CD4-positive, alpha-beta T cell treated with Interferon alpha-2 for 1 hour (primary cell): ENCODE measurements at places on chromosomes 7 and 10.

DNA sequence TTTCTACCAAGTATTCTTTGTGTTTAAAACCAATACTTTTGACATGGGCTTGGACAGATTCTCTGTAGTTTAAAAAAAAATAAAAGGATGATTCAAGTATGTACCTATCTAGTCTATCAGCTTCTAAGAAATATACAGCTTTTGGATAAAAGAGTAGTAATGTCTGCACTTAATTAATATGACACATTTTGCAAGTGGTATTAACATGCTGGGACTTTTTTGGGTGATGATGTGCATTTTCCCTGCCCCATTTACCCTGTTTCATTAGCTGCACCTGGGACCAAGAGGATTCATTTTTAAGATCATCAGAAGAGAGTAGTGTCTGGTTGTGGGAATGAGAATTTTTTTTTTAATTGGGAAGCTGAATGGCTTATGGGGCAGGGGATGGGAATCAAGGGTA, 236.2 kb upstream of the KLF14 start:
- no peak for DNase-seq

DNA sequence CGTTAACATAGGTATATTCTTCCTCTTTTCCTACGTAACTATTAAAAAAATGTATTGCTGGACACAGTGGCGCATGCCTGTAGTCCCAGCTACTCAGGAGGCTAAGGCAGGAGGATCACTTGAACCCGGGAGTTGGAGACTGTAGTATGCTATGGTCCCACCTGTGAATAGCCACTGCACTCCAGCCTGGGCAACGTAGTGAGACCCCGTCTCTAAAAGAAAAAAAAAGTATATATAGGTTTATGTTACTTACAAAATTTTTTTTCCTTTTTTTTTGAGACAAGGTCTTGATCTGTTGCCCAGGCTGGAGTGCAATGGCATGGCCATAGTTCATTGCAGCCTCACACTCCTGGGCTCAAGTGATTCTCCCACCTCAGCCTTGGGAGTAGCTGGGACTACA, 5.6 kb downstream of the NUB1 start:
- DNase-seq, result no peak

GRCh38 chr7:35849158-35849831, 48.4 kb downstream of the SEPTIN7 start:
- DNase-seq, result no peak

- no peak for DNase-seq
Observed at GRCh38 chr7:98265841-98266271, 13.8 kb upstream of the TECPR1 start.

GRCh38 chr7:362402-363096, 72.6 kb downstream of the FOXL3 start:
- peak; percentile 79 for DNase-seq

GRCh38 chr10:11682851-11683250, 59.3 kb upstream of the ECHDC3 start:
- no peak for DNase-seq

DNA sequence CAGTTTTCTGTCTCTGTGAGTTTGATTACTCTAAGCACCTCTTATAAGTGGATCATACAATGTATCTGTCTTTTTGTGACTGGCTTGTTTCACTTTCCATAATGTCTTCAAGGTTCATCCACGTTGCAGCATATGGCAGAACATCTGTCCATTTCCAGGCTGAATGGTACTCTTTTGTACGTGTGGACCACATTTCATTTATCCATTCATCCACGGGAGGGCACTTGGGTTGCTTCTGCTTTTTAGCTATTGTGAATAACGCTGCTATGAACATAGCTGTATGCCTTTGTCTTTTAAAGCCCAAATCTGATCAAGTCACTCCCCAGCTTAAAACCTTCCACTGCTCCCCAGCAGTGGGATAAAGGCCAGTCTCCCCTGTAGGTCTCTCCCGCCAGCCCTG, 31.5 kb downstream of the EGFR start:
- DNase-seq, result no peak

DNA sequence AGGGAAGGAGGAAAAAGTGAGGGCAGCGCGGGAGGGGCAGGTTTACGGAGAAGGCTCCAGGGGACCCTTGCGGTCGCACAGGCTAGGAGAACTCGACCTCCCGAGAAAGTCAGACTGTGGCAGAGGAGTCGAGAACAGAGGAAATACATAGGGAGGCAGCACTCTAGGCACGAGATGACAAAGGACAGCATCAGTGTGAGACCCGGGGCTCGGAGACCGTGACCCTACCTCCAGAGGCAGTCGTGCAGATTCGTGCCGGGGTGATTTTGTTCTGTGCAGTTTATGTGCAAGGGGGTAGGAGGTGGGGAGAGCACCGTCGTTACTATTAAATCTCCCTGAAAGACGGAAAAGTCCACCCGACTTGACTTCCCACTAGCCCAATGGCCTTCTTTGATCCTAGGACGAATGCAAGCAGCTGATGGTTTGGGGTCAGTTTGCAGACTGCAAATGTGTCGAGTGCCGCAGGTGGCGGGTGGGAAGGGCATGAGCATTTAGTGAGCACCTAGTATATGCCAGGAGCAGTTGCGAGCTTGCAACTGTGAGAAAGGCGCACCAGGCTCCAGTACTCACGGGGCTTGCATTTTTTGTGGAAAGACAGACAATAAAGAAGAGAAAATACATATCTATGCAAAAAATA, 674 bp upstream of the OSBPL3 start:
- peak; percentile 11 for DNase-seq

DNA sequence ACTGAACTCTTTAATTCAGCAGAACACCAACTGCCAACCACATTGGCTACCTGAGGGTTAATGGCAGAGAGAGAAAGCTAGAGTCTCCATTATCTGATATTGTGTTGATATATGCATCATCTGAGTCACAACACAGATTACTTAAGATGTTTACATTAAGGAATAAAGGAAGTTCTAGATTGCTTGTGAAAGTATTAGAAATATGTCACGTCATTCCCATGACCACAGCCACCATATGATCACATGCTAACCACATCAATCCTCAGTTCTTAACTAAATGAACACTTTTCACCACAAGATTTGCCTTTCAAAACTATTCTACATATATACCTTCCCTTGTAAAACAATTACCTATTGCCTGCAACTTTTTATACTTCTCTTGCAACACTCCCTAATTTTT, 337.9 kb downstream of the FGFR2 start:
- DNase-seq, result no peak

- DNase-seq, result no peak
Observed at GRCh38 chr10:113954409-113954808, 89.3 kb upstream of the ADRB1 start.

- DNase-seq, result no peak
Observed at GRCh38 chr7:18128846-18129245, 101.2 kb upstream of the PRPS1L1 start.

DNA sequence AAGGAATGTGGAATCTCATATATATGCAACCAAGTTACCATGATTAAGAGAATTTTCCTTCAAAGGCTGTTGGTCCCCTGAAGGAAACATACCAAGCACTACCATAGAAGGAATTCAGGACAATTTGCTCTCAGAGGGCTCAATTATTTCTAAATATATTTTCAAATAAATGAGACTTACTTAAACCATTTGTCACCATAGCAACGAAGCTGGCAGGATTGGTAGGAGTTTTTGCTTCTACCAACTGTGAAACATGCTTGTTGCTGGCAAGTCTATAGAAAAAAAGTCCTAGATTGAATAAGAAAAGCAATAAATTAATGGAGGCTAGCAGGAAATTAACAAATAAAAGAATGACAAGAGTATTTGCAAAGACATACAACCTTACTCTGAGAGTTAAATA, 156.9 kb upstream of the NPSR1 start:
- DNase-seq, result no peak

DNA sequence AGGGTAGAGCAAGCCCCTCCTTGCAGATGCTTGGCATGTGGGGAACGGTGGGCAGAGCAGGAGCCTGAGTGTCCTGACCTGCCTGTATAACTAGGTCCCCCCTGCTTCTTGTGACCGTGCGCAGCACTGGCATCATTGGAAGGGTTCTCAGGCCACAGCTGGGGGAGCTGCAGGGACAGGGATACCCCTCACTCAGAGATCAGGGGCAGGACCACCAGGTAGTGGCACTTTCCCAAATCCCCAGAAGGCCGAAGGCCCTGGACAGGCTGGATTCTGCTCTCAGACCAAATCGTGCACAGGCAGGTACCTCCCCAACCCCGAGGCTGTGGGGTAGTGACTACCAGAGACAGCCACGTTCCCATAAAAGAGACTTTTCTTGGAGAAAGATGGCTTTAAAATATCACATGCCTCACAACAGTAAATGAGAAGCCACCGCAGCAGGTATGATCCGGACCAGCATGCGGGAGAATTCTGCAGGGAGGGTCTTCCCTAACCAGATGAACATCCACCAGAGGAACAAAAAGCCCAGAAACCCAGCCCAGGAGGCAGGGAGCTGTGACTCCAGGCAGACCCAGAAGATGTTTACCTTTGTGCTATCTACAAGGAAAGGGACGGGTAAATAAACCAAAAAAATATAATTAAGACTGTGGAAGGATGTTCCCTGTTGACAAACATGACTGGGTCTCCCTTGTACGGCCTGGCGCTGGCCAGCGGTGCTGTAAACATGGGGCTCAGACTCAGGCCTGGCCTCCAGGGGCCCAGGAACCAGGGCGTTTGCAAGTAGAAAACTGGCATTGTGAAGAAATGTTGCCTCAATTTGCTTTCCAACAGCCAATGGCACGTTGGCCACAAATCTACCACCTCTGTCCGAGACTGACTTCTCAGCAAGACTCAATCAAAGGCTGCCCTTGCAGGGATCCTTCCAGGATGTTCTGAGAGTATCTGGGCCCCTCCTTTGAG, 180.0 kb downstream of the TNS3 start:
- no peak for DNase-seq

GRCh38 chr7:149197675-149198074, 2.3 kb downstream of the ZNF282 start:
- no peak for DNase-seq

DNA sequence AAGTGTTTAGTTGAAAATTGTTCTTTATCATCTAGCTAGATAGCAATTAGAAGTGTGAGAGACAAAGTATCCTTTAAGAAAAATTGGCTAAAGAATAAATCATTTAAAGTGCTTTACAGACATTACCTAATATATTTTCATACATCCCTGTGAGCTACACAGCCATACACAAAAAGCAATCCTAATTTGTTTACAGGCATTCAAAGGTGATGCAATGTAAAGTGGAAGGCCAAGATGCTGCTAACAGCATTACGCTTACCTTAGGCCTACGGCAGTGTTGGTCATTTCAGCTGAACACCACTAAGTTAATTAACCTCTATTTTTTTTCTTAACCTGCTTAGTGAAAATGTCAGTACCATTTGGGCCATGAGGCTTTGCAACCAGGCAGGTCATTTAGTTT, 10.7 kb upstream of the CASD1 start:
- DNase-seq, result no peak

GRCh38 chr7:17917842-17918241, 22.5 kb downstream of the SNX13 start:
- no peak for DNase-seq

GRCh38 chr10:21512573-21513404, 12.7 kb downstream of the SKIDA1 start:
- no peak for DNase-seq

- peak; percentile 68 for DNase-seq
Observed at GRCh38 chr7:141558544-141559183, 7.5 kb downstream of the AGK start.

GRCh38 chr7:99762680-99763327, 21.2 kb downstream of the CYP3A4 start:
- DNase-seq, result no peak

DNA sequence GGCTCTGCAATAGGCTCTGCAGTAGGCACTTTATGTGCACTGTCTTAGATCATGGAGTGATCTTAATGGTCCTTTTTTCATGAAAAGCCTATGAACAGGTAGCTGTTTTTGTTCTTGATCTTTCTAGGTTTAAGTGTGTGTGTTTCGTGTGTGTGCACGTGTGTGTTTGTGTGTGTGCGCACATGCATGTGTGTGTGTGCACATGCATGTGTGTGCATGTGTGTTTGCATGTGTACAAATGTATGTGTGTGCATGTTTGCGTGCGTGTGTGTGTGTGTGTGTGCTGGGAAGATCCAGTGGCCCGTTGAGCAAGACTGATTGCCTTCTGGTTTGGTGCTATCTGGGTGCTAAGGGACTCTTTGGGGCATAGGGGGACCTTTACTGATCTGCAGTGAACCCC, 334.8 kb downstream of the GLRX3 start:
- DNase-seq, result no peak

- DNase-seq, result no peak
Observed at GRCh38 chr7:16914771-16915170, 33.0 kb upstream of the AGR3 start.

DNA sequence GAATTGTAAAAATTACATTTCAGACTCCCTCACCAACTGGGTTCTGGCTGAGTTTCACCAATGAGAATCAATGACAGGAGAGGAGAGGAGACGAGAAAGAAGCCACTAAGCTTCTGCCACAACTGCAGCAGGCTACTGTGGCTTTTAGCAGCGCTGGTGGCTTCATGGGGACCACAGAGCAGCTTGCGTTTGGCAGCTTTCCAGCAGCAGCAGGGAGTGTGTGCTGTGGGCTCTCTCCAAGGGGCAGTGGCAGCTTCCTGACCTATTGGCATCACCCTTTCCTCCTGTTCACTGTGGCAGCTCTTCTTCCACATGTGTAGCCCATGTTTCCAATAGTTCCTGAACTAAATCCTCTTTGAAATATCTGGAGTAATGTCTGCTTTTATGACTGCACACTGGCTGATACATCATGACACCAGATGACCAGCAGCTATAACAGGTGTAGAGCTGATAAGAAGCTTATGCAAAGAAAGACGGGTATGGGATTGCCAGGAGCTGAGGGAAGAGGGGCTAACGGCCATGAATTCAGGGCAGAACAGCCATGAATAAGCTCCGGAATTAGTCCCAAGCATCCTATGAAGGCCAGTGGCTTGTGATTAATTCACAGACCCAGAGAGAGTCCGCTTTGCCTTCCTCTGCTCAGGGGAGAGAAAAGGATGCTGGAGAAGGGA, 46.8 kb downstream of the KCNH2 start:
- DNase-seq, result peak; percentile 45

DNA sequence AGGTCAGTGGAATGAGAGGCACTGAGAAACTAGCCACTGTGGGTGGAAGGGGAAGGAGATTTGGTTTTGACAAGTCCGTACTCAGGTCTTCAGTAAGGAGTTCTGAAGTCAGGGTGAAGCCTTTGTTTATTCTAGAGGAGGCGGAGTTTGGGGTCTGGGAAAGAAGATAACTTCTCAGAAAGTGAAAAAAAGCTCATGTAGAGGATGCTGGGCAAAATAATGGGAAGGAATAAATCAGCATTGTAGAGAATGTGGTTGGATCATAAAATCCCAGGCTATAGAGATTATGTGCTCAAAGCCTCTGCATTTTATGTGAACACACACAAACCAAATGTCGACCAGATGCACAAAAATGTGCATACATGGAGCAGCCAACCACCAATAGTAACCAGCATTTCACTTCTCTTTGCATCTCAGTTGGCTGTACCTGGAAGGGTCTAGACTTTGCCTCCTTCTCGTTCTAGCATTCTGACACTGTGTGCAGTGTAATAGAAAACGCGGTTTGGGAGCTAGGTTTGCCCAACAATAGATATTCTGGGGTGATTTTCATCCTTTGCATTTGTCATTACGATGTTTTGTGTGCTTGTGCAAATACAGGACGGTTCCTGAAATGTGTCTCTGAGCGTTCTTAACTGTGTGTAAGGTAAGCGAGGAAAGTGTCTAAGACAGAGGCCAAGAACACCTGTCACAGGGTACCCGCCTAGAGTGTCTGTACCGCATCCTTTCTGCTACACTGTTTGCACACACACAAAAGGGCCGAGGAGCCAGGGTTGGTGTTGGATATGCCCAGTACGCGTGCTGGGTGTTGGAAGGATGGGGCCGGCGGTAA, 603 bp upstream of the HECW1 start:
- DNase-seq, result no peak
